ENCODE measurements at places on chromosomes 1 and 21.

DNA sequence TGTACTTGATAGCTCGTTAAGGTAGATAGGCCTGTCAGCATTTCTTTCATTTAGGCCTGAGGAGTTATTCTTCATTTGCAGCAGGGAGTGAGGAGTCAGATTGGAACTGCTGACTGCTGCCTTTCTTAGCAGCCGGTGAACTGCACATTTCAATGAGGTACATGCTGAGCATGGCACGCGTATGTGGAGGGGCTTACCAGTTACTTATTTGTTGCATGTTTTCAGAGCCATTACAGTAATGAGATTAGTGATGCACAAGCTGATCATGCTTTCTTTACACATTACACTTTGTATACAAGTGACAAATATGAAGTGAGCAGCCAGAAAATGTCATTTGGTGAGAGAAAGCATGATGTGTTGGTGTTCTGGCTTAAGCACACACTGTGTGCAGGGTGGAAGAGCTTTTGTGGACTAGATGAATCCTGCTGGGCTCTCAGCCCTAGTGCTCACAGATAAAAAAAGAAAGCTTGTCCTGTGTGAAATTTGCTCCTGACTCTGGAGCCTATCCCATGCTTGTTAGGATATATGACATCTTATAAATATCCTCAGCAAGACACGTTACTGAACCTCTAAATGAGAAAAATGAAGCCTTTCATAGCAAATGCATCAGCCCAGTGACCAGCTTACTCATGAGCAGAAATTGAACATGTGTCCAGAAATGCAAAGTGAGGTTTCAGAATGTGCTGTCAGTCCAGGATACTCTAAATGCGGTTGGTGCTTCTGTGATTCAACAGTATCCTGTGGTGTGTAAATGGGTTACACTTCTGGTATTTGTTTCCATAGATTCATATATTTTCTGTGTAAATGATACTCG lies 574.7 kb upstream of the ADGRL2 start:
- no peak for DNase-seq

DNA sequence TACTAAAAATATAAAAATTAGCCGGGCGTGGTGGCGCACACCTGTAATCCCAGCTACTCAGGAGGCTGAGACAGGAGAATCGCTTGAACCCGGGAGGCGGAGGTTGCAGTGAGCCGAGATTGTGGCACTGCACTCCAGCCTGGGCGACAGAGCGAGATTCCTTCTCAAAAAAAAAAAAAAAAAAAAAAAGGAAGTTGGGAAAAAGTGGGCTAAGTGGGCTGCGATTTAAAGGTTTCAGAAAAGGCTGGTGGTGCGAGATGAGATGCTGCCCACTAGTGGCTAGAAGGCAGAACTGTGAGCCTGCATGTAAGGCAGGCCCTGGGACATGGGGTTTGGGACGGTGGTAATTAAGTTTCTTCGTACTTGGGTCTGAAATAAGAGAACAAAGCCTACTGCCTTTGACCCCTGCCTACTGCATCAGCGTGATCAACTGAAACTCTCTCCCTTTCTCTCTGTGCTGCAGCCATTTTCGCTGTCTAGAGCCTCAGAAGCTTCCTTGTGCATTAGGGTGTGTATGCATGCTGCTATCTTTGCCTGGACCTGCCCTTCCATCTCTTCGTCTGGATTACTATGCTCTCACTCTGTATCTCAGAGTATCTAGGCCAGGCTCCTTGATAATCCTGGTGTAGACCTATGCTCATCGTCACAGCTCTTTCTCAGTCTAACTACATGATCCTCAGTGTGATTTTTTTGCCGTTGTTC lies 12.4 kb downstream of the FMOD start:
- peak; percentile 30 for DNase-seq

GRCh38 chr1:94285031-94285654 lies 47.8 kb upstream of the ARHGAP29 start:
- no peak for DNase-seq

GRCh38 chr1:110434946-110435345 lies 16.0 kb upstream of the PROK1 start:
- DNase-seq: no peak

GRCh38 chr1:179167955-179168354 lies 61.5 kb downstream of the ABL2 start:
- no peak for DNase-seq

- peak; percentile 31 for DNase-seq
Observed at GRCh38 chr21:21101911-21102310, 103.7 kb downstream of the NCAM2 start.

DNA sequence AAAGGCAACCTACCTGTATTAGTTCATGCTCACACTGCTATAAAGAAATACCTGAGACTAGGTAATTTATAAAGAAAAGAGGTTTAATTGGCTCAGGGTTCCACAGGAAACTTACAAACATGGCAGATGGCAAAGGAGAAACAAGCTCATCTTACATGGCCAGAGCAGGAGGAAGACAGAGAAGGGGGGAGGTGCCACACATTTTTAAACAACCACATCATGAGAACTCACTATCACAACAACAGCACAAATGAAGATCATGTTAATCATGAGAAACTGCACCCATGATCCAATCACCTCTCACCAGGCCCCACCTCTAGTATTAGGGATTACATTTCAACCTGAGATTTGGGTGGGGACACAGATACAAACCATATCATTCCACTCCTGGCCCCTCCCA lies 90.6 kb upstream of the KCTD3 start:
- no peak for DNase-seq

DNA sequence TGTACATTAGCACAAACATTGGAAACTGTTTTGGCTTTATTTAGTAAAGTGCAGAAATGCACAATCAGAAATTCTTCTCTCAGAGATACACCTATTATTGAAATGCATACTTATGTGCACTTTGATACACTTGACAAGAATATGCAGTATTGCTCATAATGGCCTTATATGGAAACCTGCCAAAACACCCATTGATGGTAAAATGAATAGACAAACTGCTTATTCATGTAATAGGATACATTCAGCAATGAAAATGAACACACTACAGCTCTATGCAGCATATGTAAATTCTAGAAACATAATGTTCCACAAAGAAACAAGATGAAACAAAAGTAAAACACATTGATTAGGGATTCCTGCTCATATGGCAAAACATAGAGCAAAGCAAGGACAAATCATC lies 223.9 kb downstream of the S1PR1 start:
- no peak for DNase-seq

DNA sequence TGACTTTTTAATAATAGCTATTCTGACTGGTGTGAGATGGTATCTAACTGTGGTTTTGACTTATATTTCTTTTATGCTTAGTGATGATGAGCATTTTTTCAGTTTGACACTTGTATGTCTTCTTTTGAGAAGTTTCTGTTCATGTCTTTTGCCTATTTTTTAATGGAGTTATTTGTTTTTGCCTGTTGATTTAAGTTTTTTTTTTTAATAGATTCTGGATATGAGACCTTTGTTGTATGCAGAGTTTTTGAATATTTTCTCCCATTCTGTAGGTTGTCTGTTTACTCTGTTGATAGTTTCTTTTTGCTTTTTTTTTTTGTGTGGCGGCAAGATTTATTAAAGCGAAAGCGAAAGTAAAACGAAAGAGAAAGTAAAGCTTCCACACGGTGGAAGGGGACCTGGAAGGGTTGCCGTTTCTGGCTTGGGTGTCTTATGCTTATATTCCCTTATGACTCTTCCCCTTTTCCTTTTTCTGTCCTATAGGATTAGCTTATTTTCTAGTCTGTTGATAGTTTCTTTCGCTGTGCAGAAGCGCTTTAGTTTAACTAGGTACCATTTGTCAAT lies 67.6 kb downstream of the TBX19 start:
- no peak for DNase-seq

DNA sequence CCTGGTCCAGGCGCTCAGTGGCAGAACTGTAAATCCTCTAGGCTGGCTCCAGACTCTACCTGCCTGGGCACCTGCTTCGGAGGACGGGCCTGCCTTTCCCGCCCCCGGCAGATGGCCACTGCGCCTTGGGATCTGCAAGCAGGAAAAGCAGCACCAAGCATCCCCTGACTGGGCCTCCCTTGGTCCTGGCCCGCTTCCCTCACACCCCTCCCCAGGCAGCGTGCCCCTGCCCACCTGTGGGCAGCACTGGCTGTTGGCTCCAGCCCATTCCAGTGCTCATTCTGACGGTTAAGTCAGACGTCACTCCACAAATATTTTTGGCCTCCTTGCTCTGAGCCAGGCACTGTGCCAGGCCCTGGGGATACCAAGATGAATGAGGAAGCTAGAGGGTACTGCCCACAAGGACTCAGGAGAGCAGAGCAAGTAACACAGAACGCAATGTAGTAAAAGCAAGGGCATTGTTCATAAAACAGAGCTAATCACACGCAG lies 22.0 kb upstream of the BLACAT1 start:
- peak; percentile 22 for DNase-seq

DNA sequence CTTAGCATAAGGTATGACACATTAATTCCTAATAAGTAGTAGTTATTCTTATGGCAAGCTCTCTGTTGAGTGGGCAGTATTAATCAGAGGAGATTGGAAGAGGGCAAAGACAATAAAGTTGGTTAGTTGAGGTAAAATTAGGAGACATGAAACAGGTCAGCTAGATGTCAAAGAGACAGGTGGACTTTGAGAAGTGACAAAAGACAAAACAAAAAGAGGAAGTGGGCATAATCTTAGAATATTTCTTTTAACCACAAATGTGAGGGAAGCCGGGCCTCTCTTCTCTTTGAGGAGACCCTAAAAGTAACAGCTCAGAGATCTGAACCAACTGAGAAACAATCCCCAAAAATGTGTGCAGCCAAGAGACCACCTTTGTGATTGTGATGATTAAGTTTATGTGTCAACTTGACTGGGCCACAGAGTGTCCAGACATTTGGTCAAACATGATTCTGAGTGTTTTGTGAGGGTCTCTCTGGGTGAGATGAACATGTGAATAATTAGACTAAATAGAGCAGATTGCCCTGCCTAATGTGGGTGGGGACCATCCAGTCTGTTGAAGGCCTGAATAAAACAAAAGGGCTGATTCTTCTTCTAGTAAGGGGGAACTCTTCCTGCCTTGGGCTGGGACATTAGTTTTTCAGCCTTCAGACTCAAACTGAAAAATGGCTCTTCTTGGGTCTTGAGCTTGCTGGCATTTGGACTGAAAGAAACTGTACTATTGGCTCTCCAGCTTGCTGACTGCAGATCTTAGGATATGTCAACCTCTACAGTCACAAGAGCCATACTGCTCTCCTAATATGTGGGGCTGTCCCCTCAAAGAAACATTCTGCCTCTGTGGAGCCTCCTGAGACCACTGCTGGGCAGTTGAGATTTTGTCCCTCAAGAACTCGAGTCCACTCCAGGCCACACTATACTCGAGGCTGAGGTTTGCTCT lies 40.0 kb downstream of the FCRL5 start:
- no peak for DNase-seq

DNA sequence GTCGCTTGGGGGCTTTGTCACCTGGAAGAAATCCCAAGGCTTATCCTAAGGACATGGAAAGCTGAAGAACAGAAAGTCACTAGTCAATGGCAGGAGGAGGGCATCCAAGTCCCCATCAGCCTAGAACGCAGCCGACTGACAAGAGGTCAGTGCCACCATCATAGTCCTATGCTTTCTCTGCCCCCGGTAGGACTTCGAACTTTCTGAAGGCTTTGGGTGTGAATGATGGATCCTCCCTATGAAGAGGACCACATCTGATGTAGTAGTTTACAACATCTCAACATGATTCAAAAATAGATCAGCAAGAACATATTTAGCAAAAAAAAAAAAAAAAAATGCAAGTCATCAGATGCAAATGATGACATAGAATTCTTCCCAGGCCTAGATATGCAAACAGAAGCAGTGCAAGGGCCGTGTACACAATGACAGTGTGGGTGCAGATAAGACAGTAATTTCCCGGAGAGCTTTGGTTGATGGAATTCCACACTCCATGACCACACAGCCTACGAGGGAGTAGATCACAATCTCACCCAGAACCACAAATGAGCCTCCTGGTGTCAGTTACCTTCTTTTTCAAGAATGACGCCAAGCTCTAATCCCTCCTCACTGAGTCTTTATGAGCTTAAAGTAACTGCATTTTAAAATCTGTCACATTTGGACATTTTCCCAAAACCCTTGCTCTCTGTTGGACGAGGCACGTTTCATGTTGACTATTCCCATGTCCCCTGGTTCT lies 88.2 kb downstream of the PSMG1 start:
- DNase-seq: no peak

DNA sequence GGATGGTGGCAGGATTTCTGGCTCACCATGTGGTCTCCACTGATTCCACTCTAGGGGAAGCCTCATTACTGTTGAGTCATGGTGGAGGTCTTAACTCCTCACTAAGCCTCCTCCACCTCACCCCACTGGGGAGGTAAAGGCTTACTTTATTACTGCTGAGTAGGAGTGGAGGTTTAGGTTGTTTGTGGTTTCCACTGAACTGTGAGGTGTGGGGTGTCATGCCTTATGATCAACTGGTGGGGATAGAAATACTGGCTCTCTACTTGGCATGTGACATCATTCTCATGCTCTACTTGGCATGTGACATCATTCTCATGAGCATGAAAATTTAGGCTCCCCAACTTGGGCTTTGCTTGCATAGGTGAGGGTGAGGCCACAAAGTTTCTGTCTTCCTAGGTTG lies 35.6 kb downstream of the COL6A1 start:
- DNase-seq: no peak

DNA sequence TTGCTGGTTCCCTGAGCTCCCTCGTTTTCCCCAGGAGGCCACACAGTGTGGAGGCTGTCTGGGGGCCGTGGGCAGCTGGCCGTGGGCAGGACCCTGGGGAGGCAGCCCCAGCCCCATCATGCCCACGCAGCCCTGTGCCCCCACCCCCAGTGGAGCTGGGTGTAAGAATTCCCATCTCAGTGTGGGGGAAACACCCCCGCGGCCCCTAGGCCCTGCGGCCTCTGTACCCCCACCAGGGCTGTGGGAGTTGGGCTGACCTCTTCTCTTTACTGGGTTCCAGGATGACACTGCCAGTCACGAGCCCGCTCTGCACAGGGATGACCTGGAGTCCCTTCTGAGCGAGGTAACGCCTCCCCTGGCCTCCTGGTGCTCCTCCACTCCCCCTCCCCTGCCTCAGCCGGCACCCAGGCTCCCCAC lies 3.7 kb upstream of the PFKL start:
- DNase-seq: no peak

- DNase-seq: no peak
Observed at GRCh38 chr1:234310460-234310817, 62.8 kb upstream of the COA6 start.

DNA sequence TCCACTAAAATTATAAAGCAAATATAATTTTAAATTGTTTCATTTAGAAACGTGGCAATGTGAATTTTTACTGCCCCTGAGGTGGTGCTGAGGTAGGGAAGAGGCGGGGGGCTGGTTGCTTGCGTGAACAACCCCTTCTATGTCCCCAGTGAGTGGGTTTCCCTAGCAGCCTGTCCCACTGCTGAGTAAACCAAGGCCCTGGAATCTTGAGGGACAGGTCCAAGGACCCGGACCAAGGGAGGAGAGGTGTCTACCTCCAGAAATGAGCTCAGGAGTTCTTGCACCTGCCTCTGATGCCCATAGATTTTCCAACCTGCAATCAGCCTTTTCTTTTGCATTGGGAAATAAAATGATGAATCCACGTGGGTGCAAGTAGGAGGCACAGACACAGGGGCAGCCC lies 649 bp upstream of the LDLRAD1 start:
- no peak for DNase-seq

Measured in C1 segment of cervical spinal cord (tissue), 14 donors.